ENCODE measurements at places on chromosomes 3 and 15.
A peak's percentile ranks its signal among the peaks of the same experiment; 100 is the strongest.

- no peak for DNase-seq
Measured at GRCh38 chr15:45858491-45858890, 223.7 kb downstream of the SQOR start.

GRCh38 chr3:193605876-193606275 lies 12.9 kb downstream of the OPA1 start:
- DNase-seq: peak; percentile 76

GRCh38 chr3:27423463-27423862 lies 54.3 kb upstream of the NEK10 start:
- no peak for DNase-seq

DNA sequence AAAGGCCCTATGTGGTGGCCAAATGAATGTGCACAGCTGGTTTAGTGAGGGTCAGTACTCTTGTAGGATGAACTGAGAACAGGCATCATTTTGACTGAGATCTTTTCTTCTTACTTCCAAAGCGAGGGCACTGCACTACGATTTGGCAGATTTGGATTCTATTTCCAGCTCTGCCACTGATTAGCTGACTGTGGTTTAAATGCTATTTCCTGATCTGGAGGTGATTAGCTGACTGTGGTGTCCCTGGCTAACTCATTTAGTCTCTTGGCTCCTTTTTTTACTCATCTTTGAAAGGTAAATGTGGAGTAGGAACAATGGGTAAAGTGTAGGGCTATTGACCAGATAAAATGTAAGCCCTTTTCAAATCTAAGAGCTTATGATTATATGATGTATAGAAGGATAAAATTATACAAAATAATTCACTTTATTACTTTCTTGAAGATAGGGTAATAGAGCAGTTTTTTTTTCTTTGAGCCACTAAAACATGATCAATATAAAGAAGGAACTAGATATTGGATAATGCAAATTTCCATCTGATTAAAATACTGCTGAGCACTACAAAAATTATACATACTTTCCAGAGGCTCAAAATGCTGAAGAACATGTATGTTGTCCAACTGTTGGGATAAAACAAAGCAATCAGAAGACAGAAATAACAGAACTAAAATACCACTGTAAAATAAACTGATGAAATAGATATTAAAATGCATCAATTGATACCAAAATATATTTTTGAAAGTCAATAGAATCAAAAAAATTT lies 39.7 kb upstream of the PLOD2 start:
- DNase-seq: no peak

DNA sequence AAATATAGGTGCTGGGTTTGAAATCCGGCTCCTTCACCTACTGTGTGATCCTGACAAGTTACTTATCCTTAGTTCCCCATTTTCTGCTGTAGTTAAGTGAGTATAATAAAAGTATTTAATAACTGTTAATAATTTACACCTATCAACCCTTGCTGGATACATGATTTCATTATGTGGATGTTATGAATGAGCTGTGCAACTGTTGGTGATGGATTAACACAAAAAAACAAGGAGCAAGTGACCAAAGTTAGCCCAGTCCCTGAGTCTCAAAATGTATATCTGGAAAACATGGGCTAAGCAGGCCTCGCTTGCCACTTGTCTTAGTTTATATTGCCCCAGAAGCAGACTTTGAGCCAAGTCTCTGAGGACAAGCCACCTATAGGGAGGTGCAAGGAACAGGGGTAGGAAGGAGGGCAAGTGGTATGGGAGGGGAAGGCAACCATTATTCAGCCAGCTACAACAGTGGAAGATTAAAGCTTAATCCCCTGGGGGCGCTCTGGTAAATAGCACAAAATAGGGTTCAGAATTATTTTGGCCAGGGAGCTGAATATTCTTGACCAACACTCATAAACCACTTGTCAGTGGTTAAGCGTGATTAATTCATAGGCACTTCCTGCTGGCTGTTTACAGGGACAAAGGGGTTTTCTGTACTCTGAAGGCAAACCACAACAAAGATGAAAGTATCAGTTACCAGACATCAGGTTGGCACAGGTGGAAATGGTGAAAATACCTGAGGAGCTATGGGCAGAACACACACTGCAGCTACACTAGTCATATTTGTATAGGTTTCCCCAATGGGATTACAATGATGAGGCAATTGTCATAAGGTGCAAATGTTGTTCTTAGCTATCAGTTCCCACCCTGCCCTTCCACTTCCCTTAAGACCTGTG lies 76.2 kb downstream of the TRIM42 start:
- DNase-seq: no peak

GRCh38 chr3:108012304-108012703 lies 78.5 kb downstream of the CD47 start:
- no peak for DNase-seq

- DNase-seq: no peak
Measured at GRCh38 chr3:74027121-74027520, 402.4 kb upstream of the PDZRN3 start.

DNA sequence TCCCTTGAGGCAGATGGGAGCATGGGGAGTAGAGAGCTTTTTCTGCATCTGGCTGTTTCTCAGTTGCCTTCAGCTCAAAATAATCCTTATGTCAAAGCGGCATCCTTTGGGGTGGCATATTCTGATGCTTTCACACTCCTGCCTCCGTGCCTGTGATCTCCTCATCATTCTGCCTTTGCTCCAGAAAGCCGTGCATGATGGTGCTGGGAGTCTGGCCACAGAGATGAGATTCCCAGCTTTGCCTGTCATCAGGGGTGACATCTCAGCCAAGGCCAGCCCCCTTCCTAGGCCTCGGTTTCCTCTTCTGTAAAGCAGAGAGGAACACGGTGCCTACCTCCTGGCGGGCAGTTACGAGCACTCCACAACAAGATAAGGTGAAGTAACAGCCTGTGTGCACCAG lies 96.3 kb upstream of the ALDH1A3 start:
- DNase-seq: no peak

DNA sequence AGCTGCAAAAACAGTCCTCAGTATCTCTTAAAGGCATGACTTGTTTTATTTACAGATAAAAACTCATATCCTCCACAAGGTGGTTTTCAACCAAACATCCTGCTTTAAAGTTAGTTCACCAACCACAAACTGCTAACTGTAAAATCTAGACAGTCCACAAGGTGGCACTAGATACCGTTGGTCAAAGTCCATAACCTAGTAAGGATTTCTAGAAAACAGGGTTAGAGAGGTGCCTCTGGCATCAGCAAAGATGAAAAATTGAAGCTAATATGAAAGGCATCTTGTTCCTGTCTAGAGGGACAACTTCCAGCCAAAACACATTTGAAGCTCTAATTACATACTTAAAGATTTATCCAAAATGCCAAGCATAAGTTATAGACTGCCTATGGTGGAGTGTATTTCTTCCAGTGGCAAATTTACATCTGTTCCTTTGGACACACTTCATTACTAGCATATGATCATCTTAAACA lies 56.0 kb downstream of the ZMAT3 start:
- peak; percentile 81 for DNase-seq

- DNase-seq: no peak
Measured at GRCh38 chr15:31997711-31998110, 32.6 kb upstream of the CHRNA7 start.

DNA sequence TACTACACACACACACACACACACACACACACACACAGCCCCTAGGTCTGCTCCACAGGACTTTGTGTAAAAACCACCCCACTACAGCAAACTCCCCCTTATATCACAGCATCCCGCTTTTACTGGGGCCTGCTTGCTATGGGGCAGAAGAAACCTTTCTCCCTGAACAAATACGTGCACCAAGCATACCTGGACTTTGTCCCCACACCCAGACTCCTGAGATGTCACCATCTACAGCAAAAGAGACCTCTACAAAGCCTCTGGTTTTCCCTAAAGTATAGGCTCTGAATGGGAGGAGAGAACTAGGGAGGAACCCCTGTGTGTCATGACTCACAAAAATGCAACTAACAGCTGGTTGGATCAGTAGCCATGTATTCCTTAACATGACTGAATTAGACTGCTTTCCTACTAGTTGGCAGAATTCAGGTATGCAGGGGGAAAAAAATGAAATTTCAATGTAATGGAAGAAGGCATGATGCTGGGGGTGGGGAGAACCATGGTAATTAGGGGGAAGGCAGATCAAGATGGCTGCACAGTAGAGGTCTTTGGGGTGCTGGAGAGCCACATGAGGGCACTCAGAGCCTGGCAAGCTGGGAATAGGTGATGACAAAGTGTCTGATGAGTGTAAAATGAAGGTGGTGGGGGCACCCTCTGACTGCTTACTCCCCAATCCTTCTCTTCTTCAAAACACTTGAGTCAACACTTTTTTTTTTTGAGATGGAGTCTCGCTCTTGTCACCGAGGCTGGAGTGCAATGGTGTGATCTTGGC lies 45.9 kb downstream of the DAPK2 start:
- DNase-seq: no peak

DNA sequence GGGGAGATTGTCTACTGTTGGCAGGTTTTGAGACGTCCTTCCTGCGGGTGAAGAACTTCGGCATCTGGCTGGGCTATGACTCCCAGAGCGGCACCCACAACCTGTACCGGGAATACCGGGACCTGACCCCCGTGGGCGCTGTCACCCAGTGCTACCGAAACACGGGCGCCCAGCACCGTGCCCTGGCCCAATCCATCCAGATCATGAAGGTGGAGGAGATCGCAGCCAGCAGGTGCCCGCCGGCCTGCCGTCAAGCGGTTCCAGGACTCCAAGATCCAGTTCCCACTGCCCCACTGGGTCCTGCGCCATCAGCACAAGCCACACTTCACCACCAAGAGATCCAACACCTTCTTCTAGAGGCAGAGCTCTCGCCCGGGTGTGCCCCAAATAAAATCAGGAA lies 194.9 kb upstream of the EPHA6 start:
- no peak for DNase-seq

All from NCI-H774 (cell line).